Activated naive CD4-positive, alpha-beta T cell (primary cell): ENCODE measurements at places on chromosomes 2 and 18.

GRCh38 chr2:106159866-106160785 lies 34.0 kb downstream of the UXS1 start:
- DNase-seq = no peak

DNA sequence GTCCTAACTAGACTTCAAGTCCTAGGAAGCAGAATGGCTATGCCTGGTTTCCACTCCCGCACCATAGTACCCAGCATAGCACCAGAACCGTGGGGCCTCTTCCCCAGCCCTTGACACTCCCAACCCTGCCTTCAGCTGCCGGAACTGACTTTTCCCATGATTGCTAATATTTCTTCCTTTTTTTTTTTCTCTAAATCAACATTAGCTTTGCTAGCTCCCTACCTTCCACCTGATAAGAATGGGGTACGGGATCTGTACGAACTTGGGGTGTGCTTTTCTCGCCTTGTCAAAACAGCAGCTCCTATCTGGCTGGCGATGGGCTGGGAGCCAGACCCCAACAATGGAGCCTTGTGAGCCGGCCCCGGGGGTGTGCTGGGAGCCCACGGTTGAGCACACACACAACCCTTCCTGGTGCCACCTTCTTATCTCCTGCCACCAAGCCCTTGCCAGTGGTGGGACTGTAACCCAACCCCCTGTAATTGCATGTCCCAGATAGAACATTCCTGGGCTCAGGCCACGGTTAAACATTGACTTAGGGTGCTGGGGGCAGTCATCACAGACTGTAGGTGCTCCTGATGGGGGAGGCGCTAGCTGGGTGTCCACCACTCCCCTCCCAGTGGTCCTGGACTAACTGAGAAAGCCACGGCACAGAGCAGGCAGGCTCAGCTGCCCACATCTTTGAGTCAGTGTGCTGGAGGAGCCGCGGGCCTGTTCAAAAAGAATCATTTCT lies 213.0 kb upstream of the HAAO start:
- DNase-seq = no peak

GRCh38 chr2:138193416-138194213 lies 229.3 kb downstream of the HNMT start:
- DNase-seq = no peak

DNA sequence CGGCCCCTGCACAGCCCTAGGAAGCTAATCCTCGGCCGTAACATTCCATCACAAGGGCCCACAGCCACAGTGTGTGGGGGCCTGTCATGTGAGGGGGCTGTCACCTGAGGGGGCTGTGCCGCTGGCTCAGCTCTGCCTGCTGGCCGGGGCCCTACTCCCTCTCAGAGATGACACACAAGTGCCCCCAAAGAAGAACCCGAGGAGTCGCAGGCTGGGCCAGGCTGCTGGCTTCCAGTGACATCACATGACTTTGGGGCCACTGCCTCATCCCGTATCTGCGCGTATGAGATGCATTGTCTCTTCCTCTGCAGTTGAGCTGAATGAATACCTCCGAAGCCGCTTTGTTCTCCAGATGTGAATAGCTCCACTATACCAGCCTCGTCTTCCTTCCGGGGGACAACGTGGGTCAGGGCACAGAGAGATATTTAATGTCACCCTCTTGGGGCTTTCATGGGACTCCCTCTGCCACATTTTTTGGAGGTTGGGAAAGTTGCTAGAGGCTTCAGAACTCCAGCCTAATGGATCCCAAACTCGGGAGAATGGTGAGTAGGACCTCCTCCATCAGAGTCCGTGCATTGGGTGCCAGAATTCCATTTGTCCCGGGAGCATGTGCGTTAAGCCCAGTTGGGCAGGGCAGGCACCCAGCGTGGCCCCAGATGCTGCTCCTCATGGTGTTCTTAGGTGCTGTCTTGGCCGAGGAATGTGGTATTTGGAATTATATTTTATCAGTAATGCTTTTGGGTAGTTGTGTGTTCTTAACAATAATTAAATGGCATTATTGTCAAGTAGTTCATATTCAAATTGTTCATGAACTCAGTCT lies at the start of gene CNDP1:
TSS of gene CNDP1 (plus strand) at position 351 of the 820 bp plus-strand sequence. CDS start at position 519, 168 bp downstream.
- no peak for DNase-seq

DNA sequence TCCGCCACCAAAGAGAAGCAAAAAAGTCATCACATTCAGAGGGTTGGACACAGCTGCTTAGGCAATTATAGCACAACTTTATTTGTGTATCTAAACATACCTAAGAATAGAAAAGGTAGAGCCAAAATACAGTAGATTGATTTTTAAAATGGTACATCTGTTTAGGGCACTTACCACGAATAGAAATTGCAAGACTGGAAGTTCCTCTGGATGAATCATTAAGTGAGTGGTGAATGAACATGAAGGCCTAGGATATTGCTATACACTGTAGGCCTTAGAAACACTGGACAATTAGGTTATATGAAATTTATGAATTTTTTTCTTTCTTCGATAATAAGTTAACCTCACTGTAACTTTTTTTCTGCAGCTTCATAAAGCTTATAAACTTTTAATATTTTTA lies 687.0 kb downstream of the BCL11A start:
- DNase-seq = no peak

- DNase-seq = no peak
These were observed 671.9 kb upstream of the SOX11 start for GRCh38 chr2:5020116-5020875.

GRCh38 chr18:36139245-36139644 lies 9.5 kb downstream of the ELP2 start:
- no peak for DNase-seq
